ENCODE measurements at places on chromosomes 13 and 19. TPM values are rescaled to one million over a fixed set of nuclear protein-coding genes. Genes with fewer than 3 reads are reported as not detected.

MLNR gene
- not detected for total RNA-seq

PLEKHJ1 gene
- 24.3 TPM for total RNA-seq

CLN5 gene
- total RNA-seq, result 40.2 TPM

YJU2 gene
- 12.3 TPM for total RNA-seq

SLC25A23 gene
- 51.5 TPM for total RNA-seq

LRRC4B gene
- 10.3 TPM for total RNA-seq

GPR4 gene
- total RNA-seq, result 5.1 TPM

- no peak for DNase-seq
Measured at GRCh38 chr13:33110713-33111413, 94.6 kb downstream of the KL start.

- DNase-seq, result no peak
Measured at GRCh38 chr19:7408251-7408650, 59.5 kb downstream of the ARHGEF18 start.

DNA sequence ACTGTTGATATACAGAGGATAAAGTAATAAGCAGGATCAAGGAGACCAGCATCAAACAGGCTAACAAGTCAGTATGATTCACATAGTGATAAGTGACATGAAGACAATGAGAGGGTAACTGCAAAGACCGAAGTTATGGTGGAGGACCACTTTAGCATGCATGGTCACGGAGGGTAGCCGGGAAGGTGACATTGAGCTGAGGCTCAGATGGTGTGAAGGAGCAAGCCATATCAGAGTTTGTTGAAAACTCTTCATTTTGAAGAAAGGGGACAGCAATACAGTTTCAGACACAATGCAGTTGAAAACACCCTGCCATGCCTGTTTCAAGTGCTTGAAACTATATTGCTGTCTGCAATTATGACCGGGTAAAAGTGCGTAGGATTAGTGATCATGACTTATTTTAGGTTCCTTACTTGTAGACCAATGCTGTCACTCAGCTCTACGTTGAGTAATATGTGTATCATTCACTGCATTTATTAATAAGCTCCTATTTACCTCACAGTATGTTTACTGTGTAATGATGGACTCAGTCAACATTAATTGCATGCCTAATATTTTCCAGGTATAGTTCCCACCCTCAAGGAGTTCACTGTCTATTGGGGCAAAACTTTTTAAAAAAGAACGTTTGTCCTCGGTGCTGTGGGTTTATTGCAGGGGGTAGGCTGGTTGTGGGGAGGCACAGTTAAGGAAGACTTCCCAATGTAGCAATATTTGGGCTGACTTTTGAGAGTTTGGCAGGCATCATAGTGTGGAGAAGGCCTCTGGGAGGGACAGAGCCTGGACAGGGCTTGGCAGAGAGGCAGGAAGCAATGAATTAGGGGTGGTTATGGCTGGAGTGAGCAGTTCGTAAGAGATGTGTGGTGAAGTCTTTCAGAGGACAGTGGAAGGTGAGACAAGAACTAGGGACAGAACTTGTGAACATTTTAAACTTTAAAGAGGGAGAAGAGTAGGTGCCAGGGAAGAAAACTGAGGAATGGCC lies 3.2 kb downstream of the UBAC2 start:
- DNase-seq, result no peak

- DNase-seq, result no peak
Measured at GRCh38 chr19:42083537-42083936, 7.6 kb downstream of the ZNF574 start.

DNA sequence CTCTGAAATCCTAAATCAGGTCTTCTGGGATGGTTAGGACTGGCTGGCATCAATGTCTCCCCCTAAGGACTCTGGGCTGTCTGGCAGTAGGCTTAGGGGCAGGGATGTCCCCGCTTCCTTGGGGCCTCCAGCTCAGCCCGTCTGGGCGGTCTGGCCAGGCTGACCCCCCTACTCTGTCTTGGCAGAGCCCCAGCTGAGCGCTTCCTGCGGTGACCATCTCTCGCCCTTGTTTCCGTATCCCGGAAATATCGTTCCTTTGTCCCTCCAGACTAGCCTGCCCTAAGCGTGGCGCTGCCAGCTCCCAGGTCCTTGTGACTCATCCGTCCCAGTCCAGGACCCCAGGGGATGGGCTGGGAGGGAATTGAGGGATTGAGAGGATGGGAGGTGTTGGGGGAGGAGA lies 11.3 kb downstream of the GTPBP3 start:
- peak; percentile 94 for DNase-seq

DNA sequence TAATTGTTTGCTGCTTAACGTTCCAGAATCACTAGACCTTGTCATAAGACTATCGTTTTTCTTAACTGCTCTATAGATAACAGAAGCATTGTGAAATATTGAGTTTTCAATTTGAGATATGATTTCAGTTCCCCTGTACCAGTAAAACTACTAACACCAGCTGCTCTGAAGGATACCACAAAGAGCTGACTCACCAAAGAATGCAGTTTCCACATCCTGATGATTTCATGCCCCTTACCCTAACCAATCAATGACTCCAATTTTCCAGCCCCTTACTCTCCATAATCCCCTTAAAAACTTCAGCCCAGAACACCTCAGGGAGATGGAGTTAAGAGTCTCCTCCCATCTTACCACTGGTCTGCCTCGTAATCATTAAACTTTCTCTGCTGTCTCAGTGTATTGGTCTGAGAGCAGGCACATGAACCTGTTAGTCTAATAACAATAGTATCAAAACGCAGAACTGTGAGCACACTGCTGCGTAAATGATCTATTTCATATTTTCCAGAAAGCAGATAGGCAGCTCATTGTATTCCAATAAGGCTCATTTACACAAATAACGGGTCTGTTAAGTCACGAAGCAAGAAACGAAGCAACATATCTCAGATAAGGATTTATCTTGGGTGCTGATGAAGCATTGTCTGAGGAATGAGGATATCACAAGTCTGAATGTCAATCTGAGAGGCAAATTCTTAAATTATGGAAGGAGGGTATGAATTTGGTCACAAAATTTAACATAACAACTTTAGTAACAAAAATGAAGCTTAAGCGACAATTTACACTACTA lies 14.1 kb upstream of the CCNA1 start:
- DNase-seq, result no peak

DNA sequence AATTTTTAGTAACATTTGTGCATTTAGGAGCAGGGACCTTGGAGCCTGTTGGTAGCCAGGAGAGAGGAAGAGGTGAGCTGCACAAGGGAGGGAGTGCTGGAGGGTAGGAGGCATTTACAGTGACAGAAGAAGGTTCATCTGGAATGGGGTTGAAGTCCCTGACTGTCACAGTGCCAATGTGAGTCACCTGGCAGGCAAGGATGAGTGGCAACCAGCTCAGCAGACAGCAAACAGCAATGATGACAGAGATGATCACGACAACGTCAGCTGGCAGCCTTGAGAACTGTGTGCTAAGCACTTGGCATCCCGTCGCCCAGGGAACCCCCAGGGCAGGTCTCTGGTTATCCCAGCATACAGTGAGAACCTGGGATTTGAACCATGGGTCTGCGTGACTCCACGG lies 2.6 kb downstream of the OR10H5 start:
- no peak for DNase-seq

- DNase-seq, result peak; percentile 93
Measured at GRCh38 chr13:51453207-51453958, 547 bp upstream of the INTS6 start.

DNA sequence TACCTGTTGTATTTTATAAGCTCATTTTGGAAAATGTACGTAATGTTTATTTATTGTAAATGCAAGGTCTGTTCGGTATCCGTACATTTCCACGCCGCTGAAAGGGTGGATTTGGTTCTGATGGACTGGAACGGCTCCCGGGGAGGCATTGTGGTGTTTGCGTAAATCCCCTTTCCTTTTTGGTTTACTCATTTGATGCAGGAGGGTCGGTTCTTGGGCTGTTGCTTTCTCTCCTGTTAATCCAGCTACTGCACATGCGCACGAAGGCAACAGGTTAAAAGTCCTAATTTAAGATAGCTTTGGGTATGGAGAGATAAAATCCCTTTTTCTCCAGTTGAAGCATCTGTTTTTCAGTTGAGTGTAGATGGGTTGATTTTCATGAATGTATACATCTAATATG lies 224.4 kb downstream of the TM9SF2 start:
- DNase-seq, result no peak

GRCh38 chr19:45150751-45151281 lies 10.0 kb downstream of the NKPD1 start:
- DNase-seq, result no peak

DNA sequence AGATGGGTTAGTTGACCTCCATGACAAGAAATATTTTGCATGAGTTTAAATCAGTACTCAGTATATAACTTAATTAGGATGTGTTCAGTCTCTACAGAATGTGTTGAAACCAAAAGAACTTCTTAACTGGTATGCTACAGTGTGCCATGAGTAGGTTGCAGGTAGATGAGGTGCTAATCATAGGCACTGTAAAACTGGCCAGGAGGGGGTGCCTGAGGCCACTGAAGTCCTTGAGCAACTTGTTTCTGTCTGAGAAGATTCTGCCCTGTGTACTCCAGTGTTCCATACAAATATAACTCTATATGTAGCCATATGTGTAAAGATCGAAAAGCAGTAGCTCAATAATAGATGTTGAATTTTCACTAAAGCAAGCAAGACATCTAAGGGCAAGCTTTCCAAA lies 549.2 kb upstream of the KLF12 start:
- DNase-seq, result no peak

GRCh38 chr19:16571822-16572331 lies 338 bp downstream of the SLC35E1 start:
- DNase-seq, result no peak

DNA sequence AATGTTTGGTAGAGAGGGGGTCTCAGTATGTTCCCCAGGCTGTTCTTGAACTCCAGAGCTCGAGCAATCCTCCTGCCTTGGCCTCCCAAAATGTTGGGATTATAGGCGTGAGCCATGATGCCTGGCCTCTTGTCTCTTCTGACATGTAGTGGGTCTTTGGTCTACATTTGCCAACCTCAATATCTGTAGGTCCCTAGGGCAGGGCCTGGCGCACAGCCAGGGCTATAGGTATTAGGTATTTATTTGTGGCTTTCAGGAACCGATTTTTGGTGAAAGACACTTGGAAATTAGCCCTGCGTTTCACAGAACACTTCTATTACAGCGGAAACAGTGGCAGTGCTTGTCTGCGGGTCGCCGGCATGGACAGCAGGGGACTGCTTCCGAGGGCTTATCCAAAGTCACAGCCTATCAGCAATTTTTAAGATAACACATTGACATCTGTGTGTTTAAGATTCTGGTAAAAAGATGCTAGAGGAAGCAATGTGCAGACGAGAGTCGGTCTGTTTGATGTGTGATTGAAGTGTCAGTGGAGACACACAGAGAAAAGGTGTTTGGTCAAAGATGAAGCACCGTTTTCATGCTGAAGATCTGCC lies 14.5 kb downstream of the ZNF536 start:
- DNase-seq, result peak; percentile 55

DNA sequence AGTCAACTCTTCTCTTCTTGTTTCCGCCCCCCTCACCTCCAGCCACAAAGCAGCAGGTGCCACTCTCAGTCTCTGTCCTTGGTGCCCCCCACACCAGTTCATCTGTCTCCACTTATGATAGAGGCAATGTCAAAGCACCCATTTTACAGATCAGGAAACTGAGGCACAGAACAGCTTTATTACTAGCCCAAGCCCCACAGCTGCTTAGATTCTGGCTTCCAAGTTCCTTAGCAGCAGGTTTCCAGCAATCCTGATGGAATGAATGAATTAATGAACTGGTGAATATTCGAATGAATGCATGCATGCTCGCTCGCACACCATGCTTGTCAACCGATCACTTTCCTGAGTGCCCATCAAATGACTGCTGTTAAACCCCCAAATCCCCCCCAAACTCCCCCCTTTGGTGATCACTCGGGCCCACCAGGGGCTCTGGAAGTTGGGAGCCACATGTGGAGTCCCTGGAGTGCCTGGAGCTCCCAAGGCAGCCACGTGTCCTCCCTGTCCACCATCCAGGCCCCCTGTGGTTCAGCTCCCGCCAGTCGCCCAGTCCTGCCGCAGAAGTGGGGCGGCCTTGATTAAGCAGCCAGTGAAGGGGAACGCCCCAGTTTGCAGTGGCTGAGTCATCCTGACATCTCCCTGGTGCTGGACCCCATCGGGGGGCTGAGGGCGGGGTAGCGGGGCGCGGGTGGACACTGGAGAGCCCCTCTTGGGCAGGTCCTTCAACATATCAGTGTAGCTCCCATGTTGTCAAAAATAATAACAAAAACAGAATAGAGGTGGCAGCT lies 6.8 kb downstream of the PTPRS start:
- DNase-seq, result no peak

DNA sequence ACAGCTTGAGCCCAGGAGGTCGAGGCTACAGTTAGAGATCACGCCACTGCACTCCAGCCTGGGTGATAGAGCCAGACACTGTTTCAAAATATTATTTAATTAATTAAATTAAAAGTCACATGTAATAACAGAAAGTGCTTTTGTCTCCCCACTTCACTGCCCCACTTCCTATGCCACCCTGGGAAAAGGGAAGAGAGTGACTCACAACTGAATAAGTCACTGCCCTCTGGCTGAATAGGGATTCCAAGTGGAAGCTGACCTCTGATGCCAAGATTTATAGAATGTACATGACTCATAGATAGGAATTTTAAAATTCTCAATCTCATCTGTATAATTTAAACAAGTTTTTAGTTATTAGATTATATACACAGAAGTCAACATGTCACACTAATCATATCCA lies 22.2 kb upstream of the ERVV-1 start:
- DNase-seq, result no peak

- no peak for DNase-seq
Measured at GRCh38 chr13:65857942-65858565, 1372.1 kb downstream of the PCDH9 start.

GRCh38 chr19:18672606-18673337 lies 10.7 kb upstream of the CRTC1 start:
- DNase-seq, result no peak

DNA sequence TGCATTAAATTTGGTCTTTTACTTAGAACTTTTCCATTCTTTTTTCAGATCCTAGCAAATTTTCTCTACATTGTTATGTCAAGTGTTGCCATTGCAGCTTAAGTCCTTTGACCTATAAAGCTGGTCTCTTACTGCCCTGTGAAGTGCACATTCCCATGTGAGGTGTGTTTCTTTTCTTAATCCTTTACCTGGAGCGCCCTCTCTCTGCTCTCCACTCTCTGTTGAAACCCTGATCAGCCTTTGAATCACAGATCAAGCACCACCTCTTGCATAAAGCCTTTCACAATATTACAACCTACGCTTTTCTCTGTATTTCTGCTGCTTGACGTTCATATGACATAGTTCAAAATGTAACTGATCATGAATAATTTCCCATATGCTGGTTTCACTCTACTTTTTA lies 84.8 kb downstream of the PCDH17 start:
- DNase-seq, result no peak

Measured in posterior vena cava (tissue), 2 donors.